ENCODE measurements at places on chromosomes 7 and 10.

DNA sequence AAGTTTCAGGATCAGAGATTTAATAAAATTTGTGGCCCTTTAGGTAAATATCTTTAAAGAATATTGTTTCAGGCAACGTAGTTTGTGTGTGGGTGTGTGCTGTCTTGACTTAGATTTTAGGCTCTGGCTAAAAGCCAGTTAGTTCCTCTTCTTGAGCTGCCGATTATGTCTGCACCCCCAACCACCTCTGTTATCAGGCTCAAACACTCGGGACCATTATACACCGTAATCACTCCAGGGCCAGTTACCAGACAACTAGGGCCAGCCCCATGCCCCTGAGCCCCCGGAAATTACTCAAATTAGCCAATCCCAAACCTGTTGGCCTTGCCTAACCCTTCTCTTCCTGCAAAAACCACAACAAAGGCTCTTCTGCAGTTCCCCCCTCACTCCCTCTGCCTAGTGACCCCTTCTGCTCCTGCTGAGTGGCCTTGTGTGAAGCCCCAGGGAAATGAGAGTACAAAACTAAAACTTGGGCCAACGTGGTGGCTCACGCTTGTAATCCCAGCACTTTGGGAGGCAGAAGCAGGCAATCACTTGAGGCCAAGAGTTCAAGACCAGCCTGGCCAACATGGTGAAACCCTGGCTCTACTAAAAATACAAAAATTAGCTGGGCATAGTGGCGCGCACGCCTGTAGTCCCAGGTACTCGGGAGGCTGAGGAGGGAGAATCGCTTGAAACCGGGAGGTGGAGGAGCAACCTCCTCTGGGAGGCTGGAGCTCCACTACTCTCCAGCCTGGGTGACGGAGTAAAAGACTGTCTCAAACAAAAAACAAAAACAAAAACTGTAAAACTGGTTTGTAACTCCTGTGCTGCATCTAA is 9.2 kb upstream of the HNRNPF start:
- DNase-seq, result no peak

DNA sequence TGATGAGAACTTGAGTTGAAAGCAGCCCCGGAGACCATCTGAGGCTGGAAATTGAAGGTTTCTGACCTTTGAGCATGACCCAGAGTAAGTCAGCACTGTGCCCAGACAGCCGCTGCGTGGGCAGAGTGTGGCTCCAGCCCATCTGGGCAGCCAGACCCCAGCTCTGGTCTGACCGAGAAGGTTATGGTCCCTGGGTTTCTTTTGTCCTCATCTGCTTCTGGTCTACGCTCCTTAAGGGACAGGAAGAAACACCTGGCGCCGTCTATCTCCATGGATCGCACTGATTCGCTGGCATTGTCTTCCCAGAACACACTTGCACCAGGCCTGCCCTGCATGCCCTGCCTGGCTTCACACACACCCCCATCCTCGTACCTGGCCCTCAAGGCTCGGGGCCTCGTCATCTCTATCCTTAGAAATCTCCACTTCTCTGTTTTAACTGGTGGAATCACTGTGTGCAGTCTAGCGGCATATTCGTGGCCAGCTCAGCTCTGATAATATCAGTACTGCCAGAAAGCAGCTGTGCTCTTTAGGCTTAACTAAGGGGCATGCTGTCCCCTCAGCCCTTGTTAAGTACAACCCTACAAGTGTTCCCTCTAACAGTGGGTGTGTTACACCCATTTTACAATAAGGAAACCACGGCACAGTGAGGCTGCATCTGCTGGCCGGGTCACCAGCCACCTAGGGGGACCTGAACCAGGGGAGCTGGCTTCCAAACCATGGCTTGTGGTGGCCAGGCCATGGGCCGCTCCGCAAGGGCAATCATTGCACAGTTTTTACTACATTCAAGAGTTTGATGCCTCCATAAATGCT is 127.7 kb downstream of the ADCY1 start:
- DNase-seq, result no peak

GRCh38 chr10:72738486-72738885 is 46.5 kb downstream of the MCU start:
- no peak for DNase-seq

DNA sequence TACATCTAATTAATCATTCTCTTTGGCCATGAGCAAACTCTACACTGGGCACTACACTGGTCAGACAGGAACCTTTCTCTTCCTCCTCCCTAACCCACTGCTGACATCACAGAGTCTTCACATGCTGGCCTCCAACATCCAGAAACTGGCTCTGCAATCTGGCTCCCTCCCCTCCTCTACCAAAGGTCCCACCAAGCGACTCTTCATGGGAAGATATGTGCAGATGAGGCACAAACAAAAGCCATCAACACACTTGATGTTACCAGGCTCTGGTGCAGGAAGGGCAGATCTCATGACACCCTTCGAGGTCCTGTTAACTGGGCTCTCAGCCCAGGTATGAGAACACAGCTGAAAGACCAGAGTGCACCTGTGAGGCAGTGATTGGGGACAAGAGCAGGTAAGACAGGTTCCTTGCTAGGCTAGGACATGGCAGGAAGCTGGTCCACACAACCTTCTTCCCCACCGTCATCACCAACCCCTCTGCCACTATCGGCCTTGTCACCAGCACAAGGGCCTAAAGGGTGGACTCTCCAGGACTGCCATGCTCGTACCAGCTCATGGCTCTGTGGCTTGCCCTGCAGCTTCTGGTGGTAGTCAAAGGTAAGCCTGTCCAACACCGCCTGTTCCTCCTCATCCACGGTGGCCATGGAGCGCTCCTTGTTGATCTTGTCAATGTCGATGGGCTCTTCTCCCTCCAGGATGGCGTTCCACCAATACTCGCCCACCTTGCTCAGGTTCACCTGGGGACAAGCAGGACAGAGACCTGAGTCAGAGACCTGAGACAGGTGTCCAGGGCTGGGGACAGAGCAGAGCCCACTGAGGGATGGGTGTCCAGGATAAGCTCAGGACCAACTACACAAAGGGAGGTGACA is 66.6 kb upstream of the CAMK2B start:
- DNase-seq, result no peak

DNA sequence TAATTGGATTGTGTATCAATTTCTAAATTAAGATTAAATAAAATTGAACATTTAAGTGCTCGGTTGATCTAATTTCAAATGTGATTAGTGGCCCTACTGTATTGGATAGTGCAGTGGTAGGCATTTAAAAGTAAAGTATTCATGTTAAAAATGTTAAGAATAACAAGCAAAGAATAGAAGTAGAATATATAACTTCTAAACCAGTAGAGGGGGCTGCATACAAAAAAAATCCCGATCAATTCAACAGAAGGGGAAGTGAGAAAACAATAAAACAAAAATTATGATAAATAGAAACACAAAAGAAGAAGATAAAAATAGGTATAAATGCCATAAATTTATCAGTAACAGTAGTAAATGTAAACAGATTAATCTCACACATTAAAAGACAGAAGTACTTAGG is 24.9 kb upstream of the WDFY4 start:
- DNase-seq, result no peak
